GM03348 (cell line): ENCODE measurements at places on chromosomes 6 and 20.

DNA sequence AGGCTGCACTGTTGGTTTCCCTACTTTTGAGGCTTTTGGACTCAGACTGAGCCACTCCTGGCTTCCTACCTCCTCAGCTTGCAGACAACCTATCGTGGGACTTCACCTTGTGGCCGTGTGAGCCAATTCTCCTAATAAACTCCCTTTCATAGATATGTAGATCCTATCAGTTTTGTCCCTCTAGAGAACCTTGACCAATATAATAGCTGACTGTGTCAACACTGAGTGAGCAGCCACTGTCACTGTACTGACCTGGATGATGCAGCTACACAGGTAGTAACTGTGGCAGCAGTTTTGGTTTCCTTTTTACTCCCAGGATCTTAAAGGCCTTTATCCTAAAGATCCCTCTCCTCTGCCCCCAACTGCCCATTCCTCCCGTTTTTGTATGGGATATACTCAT, 70.2 kb downstream of the SLC22A3 start:
- no peak for DNase-seq

- no peak for DNase-seq
Observed at GRCh38 chr20:55004044-55004443, 528.7 kb downstream of the DOK5 start.

GRCh38 chr20:63136296-63136695, 79.6 kb downstream of the YTHDF1 start:
- DNase-seq, result no peak

GRCh38 chr6:119346936-119347335, 2.6 kb downstream of the MAN1A1 start:
- DNase-seq, result peak; percentile 5

DNA sequence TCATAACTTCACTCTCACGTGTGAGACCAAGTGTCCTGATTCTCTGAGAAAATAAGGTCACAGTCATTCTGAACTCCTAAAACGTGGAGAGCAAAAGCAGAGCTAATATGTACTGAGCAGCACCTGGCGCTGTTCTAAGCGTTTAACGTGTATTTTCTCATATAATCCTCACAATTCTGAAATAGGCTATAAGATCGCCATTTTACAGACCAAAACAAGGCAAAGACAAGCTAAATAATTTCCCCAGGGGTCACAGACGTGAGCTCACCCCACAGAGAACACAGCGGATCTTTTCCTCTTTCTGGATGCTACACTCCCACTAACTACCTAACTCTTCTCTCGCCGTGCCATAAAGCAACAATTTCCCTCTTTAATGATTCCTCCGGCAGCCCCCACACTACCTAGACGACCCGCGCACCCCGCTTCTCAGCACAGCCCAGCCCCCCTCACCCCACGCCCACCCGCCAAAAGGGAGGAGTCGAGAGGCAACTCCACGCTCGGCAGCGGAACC, 636 bp downstream of the SUPT3H start:
- DNase-seq, result no peak

DNA sequence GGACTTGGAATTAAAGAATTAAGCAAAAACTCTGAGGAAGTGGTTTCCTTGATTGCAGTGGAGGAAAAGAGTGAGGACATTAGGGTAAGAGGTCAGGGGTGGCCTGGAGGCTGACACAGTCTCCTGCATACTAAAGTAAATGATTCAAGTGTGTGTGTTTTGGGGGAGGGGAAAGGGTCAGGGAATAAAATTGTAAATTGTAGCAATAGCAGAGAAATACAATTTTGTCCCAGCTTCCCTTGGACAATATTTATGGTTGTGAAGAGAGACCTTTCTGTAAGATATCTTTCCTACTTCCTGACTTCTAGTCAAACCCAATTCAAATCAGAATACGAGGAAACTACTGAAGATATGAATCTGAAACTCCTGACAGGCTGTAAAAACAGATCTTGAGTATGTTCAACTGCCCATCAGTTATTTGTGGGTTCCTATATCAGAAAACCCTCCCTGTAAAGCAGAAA, 143.4 kb upstream of the HMGN3 start:
- DNase-seq, result no peak

DNA sequence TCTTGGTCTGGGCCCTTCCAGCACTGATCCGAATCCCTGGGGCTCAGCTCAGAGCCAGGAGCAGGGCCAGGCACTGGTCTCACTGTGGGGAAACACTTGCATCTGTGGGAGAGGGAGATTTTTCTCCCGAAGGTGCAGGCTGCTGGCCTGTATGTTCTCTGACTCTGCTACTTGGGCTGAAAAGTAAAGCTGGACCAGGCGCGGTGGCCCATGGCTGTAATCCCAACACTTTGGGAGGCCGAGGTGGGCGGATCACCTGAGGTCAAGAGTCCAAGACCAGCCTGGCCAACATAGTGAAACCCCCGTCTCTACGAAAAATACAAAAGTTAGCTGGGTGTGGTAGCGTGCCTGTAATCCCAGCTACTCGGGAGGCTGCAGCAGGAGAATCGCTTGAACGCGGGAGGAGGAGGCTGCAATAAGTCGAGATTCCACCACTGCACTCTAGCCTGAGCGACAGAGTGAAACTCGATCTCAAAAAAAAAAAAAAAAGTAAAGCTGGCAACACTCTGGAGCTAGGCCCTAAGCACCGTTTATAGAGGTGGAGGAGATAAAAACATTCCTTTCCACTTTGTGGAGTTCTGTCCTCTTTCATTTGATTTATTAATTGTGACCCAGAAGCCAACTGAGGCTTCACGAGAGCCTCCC, 41.7 kb downstream of the JPH2 start:
- DNase-seq, result no peak

DNA sequence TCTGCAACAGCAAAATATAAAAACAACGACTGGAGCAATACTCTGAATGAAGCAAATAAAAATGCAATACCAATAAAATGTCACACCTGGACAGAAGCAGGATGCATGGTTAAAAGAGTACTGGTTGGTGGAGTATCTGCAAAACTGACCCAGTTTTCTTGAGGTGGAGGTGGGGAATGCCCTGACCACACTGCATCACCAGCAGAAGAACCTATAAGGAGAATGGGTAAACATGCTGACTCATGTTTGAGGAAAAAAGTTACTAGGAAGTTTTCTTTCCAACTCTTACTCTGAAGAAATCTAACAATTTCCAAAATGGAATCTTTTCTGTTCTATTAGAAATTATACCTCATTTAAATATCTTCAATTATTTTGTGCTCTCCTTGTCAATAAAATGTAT, 43.6 kb downstream of the REPS1 start:
- peak; percentile 42 for DNase-seq

GRCh38 chr6:155795173-155795796, 339.6 kb upstream of the NOX3 start:
- DNase-seq, result no peak

DNA sequence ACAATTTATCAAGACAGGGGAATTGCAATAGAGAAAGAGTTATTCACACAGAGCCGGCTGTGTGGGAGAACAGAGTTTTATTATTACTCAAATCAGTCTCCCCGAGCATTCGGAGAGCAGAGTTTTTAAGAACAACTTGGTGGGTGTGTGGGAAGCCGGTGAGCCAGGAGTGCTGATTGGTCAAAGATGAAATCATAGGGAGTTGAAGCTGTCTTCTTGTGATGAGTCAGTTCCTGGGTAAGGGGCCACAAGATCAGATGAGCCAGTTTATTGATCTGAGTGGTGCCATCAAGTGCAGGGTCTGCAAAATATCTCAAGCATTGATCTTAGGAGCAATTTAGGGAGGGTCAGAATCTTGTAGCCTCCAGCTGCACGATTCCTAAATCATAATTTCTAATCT, 50.0 kb upstream of the ECI2 start:
- no peak for DNase-seq
